ENCODE measurements at places on chromosomes 13 and 19. TPM values are rescaled to one million over a fixed set of nuclear protein-coding genes. Genes with fewer than 3 reads are reported as not detected.

SIGLEC6 gene
- not detected for total RNA-seq

MEDAG gene
- not detected for total RNA-seq

MAB21L1 gene
- 3.7 TPM for total RNA-seq

PRODH2 gene
- not detected for total RNA-seq

GRCh38 chr19:30969591-30969990 lies 379.6 kb downstream of the TSHZ3 start:
- DNase-seq = no peak

DNA sequence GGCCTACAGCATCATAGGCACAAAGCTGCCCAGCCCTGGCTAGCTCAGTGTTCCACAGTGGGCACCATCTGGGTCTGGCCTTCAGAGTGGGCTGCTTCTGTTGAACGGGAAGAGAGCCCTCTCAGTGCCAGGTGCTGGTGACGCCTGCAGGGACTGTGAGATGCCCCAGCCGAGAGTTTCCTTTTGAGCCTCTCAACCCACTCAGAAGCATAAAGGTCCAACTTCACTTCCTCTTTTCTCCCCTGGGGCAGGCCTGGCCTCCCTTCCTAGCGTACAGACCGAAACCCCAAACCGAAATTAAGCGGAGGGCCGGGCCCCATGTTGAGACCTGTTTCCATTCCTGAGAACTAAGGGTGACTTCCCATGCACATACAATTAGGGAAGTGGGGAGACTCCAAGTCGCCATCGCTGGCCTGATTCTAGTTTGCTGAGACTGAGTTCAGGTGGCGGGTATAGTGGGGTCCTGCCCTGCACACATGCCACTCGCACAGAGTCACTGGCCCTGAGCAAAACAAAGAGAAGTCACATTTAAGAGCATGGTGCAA lies 6.9 kb downstream of the RAB8A start:
- DNase-seq = no peak

GRCh38 chr19:5417495-5418436 lies 37.5 kb upstream of the ZNRF4 start:
- DNase-seq = no peak
